DMS153 (cell line): ENCODE measurements at places on chromosomes 1 and 21.

DNA sequence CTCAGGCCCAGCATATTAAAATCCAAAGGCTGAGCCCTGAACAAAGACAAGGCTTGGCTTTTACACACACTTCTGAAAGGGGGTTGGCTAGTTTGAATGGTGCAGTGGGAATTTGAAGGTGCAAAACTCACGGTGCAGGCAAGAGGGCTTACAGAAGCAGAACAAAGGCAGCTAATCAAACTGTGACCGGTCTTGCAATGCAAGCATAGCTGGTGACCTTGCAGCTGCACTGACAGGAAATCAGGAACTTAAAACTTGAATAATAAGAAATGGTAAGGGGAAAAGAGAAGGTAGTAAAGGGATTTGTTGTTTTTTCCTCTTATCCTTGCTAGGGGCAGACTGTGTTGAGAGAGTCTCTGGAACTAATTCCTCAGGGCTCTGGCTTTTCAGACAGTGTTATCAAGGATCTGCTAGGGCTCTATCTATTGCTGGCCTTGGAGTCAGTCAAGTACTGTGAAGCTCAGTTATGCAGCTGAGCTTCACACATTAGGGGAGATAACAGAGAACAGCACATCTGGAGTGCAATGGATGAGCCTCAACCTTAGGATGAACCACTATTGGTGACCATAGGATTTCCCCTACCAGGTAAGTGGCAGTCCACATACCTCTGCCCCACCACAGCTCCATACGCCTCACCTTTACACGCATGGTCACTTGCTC lies 97.6 kb downstream of the PPIAL4G start:
- DNase-seq: no peak

DNA sequence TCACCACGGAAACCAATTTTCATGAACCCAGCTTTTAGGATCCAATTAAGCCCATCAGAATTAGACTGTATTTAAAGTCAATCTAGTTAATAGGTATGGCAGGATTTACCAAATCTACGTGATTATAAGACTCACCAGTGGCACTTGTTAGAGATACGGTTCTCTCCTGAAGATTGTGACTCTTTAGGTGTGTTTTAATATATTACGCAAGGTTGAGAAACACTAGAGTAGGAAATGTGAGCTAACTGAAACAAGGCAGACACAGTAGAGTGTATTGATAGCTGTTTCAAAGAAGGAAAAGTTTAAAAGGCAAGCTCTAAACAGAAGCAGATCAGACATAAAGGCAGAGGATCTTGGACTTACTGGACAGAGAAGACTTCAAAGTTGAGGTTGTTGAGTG lies 11.2 kb upstream of the RPE65 start:
- no peak for DNase-seq

- no peak for DNase-seq
Observed at GRCh38 chr1:186849826-186850225, 21.1 kb downstream of the PLA2G4A start.

- DNase-seq: no peak
Observed at GRCh38 chr1:32937061-32937460, 27.5 kb downstream of the RNF19B start.

GRCh38 chr1:1067860-1068516 lies 6.1 kb downstream of the RNF223 start:
- DNase-seq: peak; percentile 84
